Non-pigmented ciliary epithelial cell (primary cell): ENCODE measurements at places on chromosomes 7 and 10.

- DNase-seq = peak; percentile 46
Observed at GRCh38 chr10:102555781-102556328, 52.1 kb downstream of the SUFU start.

- no peak for DNase-seq
Observed at GRCh38 chr7:148838905-148839304, 45.2 kb downstream of the EZH2 start.

GRCh38 chr10:78378192-78378591 lies 344.5 kb downstream of the RPS24 start:
- no peak for DNase-seq

- no peak for DNase-seq
Observed at GRCh38 chr10:130175074-130175473, 38.9 kb downstream of the GLRX3 start.

DNA sequence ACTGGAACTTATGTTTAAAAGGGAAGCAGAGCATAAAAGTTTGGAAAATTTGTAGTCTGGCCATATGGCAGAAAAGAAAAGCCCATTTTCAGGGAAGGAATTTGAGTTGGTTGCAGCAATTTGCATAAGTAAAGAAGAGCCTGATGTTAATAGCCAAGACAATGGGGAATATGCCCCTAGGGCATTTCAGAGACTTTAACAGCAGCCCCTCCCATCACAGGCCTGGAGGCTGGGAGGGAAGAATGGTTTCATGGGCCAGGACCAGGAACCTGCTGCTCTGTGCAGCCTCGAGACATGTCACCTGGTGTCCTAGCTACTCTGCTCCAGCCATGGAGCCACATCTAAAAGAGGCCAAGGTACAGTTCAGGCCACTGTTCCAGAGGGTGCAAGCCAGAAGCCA lies 35.3 kb downstream of the HTR7 start:
- DNase-seq = no peak

DNA sequence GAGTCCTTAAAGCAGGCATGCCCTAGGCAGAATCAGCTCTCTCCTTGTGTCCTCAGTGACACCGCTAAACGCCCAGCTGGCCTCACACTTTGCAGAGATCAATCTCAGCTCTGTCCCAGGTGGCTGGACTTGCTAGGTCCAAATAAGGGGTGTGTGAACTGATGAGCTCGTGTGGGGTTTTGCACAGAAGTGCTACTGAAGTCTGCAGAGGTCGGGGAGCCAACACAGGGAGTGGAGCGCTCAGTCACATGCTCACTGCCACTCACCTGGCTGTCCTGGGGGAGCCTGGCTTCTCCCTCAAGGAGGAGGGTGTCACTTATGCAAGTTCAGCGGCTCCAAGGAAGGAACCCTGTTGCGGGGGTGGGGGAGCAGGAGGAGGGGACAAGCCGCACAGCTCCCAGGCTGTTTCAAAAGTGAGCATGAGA lies 2.0 kb downstream of the ELN start:
- no peak for DNase-seq

GRCh38 chr7:30412782-30413504 lies 65.6 kb downstream of the NOD1 start:
- peak; percentile 59 for DNase-seq

GRCh38 chr10:117135026-117135372 lies 3.1 kb downstream of the VAX1 start:
- no peak for DNase-seq

- no peak for DNase-seq
Observed at GRCh38 chr10:1278306-1278705, 222.1 kb downstream of the WDR37 start.

GRCh38 chr10:80281292-80281691 lies 8.2 kb downstream of the MAT1A start:
- DNase-seq = no peak

DNA sequence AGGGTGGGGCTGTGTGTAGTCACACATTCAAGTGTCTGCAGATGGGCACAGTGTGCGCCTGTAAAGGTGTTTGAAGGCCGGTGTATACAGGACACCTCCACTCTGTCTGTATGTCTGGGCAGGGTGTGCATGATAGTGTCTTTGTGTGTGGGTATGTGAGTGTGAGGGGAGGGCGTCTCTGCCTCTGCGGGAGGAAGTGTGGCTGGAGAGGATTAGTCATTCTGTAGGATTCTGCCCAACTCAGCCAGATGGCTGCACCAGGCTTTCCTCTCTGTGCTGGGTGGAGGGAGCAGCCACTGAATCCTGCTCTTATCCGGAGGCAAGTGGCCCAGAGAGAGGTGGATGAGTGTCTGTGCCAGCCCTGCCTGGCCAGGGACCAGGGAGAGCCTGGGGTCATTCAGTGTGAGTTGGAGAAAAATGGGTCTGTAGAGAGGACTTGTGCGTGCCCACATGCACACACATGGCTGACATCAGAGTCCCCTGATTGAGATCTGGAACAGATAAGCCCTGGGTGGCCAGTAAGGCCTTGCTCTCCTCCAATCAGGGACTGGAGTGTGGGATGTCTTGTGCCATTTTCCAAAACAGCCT lies 1.7 kb downstream of the SFXN3 start:
- DNase-seq = peak; percentile 68

- no peak for DNase-seq
Observed at GRCh38 chr7:114924038-114924712, 2.3 kb downstream of the MDFIC start.

- DNase-seq = no peak
Observed at GRCh38 chr10:17031637-17032635, 97.7 kb downstream of the CUBN start.

- DNase-seq = no peak
Observed at GRCh38 chr7:92645114-92646061, 55.2 kb upstream of the FAM133B start.

DNA sequence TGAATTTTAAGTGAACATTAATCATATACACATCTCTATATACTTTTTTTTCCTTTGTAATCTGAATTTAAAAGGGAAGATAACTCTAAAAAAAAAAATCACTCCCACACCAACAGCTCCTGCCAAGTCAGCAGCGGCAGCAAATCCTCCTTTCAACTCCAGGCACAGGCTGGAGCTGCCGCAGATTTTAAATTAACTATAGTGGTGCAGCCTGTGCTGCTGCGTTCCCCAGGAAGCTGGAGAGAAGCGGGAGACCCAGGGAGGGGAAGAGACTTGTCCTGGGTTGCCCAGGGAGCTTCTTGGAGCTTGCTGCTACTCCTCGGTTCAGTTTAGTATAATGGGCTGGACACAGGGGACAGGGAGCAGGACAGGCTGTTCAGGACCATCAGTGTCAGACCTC lies 32.6 kb upstream of the HSPB1 start:
- DNase-seq = no peak

DNA sequence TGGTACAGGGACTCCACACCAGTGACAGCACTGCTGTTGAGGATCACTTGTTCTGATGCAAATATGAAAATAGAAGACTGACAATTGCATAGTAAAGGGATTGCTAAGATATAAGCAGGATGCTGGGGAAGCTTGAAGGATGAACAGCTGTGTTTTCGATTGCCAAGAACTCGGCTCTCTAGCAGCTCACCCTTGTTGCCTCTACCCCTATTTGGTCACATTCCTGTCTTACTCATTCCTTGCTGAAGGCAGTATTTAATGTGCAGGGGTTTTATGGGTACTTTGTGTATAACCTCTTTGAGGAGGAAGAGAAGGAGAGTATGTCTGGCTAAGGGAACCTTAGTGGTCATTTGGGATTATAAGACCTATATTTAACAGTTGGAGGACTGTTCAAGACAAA lies 218.8 kb downstream of the AUTS2 start:
- peak; percentile 37 for DNase-seq
